ENCODE measurements at places on chromosomes 12 and 14. TPM values are rescaled to one million over a fixed set of nuclear protein-coding genes. Genes with fewer than 3 reads are reported as not detected.

Gene RGS6
- 0.52 TPM for total RNA-seq

Gene SLC35F4
- total RNA-seq: not detected

Gene CFAP251
- 18.3 TPM for total RNA-seq

GRCh38 chr14:49016381-49016780 lies 569.8 kb downstream of the RPS29 start:
- ATAC-seq: no peak

- ATAC-seq: no peak
Observed at GRCh38 chr12:65497660-65498059, 219.2 kb downstream of the MSRB3 start.
